Mesothelial cell of epicardium (in vitro differentiated cells): ENCODE measurements at places on chromosomes 16 and 17. TPM values are rescaled to one million over a fixed set of nuclear protein-coding genes. Genes with fewer than 3 reads are reported as not detected.

The EPOP gene
- total RNA-seq = 3.7 to 4.0 TPM (median 3.8 TPM) in 3 replicates

The GAST gene
- total RNA-seq = not detected in 3 replicates

The TSNAXIP1 gene
- total RNA-seq = 4.4 to 4.8 TPM (median 4.4 TPM) in 3 replicates

The CFAP97D1 gene
- total RNA-seq = 0.07 TPM in 1 of 3 replicates, not detected in the others

The HAS3 gene
- 0.86 to 1.2 TPM (median 0.92 TPM) in 3 replicates for total RNA-seq

The CCL2 gene
- total RNA-seq = 53.5 to 62.4 TPM (median 57.1 TPM) in 3 replicates

The AATK gene
- total RNA-seq = 14.8 to 17.3 TPM (median 15.2 TPM) in 3 replicates

The CDH15 gene
- total RNA-seq = 0.18 to 0.24 TPM (median 0.20 TPM) in 3 replicates

The SPATA22 gene
- not detected in 3 replicates for total RNA-seq

The ROGDI gene
- total RNA-seq = 53.9 to 61.8 TPM (median 55.4 TPM) in 3 replicates

The CALB2 gene
- 0.22 to 0.51 TPM (median 0.25 TPM) in 3 replicates for total RNA-seq

The FBXO39 gene
- not detected in 3 replicates for total RNA-seq

The CCT6B gene
- 3.2 to 3.5 TPM (median 3.3 TPM) in 3 replicates for total RNA-seq

The NXN gene
- 99.1 to 107 TPM (median 106 TPM) in 3 replicates for total RNA-seq

The KDM6B gene
- total RNA-seq = 88.4 to 96.3 TPM (median 94.4 TPM) in 3 replicates

The PSMD12 gene
- total RNA-seq = 41.7 to 45.3 TPM (median 44.4 TPM) in 3 replicates

The PRR11 gene
- total RNA-seq = 13.3 to 15.2 TPM (median 15.1 TPM) in 3 replicates

The USP36 gene
- 62.0 to 63.0 TPM (median 62.5 TPM) in 3 replicates for total RNA-seq

The TMEM238L gene
- total RNA-seq = not detected in 3 replicates

The TUBD1 gene
- 10.5 to 13.9 TPM (median 13.0 TPM) in 3 replicates for total RNA-seq

The CRHR1 gene
- 0.27 to 0.36 TPM (median 0.31 TPM) in 3 replicates for total RNA-seq

The MT1H gene
- not detected in 3 replicates for total RNA-seq

The NKIRAS2 gene
- 47.2 to 49.6 TPM (median 48.1 TPM) in 3 replicates for total RNA-seq

The GAN gene
- total RNA-seq = 13.9 to 15.6 TPM (median 14.2 TPM) in 3 replicates

The PRR29 gene
- 1.9 to 2.0 TPM (median 2.0 TPM) in 3 replicates for total RNA-seq

The CCL1 gene
- not detected in 3 replicates for total RNA-seq

The RNF43 gene
- 38.7 to 40.3 TPM (median 39.0 TPM) in 3 replicates for total RNA-seq

The G6PC1 gene
- total RNA-seq = not detected in 3 replicates

The SHISA6 gene
- total RNA-seq = 0.02 to 0.09 TPM in 2 of 3 replicates, not detected in the other

The TEX19 gene
- total RNA-seq = 0.16 TPM in 1 of 3 replicates, not detected in the others

The SLC43A2 gene
- total RNA-seq = 12.4 to 13.3 TPM (median 12.4 TPM) in 3 replicates

The ACSM3 gene
- total RNA-seq = 115 to 122 TPM (median 118 TPM) in 3 replicates

The FOXC2 gene
- 10.4 to 12.3 TPM (median 11.7 TPM) in 3 replicates for total RNA-seq

The RHBDL1 gene
- 5.9 to 6.1 TPM (median 6.0 TPM) in 3 replicates for total RNA-seq

The CEMP1 gene
- total RNA-seq = 0.75 to 1.7 TPM (median 1.1 TPM) in 3 replicates

The TMEM204 gene
- total RNA-seq = 6.6 to 7.7 TPM (median 6.9 TPM) in 3 replicates

The TBC1D3C gene
- 0.18 TPM in 1 of 3 replicates, not detected in the others for total RNA-seq

The SLC12A3 gene
- total RNA-seq = not detected in 3 replicates

The ULK2 gene
- total RNA-seq = 38.3 to 39.9 TPM (median 38.7 TPM) in 3 replicates

The ZNRF1 gene
- 52.9 to 55.0 TPM (median 53.1 TPM) in 3 replicates for total RNA-seq

The RFFL gene
- 15.8 to 19.8 TPM (median 16.7 TPM) in 3 replicates for total RNA-seq

The SYNGR3 gene
- total RNA-seq = 0.49 to 1.3 TPM (median 1.0 TPM) in 3 replicates

The ZMYND15 gene
- 0.78 to 0.93 TPM (median 0.81 TPM) in 3 replicates for total RNA-seq
